ENCODE measurements at places on chromosomes 5 and 9.

- DNase-seq, result no peak
Observed at GRCh38 chr5:57937501-57938173, 455.0 kb upstream of the ACTBL2 start.

DNA sequence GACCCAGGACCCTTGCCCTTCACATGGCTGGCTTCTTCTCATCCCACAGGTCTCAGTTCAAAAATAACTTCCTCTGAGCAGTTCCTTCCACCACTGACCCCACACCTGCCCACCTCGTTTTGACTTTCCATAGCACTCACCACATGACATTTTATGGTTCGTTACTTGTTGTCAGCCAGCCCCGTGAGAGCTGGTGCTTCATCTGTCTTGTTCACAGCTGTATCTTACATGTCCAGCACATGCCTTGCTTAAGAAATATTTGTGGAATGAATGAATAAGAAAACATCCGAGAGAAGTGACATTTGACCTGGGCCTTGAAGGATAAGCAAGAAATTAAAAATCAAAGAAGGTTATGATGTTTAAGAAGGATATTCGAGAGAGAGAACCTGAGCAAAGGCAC is 193.9 kb downstream of the RFK start:
- DNase-seq, result no peak

- DNase-seq, result no peak
Observed at GRCh38 chr9:27209034-27209433, 87.9 kb downstream of the EQTN start.

- DNase-seq, result no peak
Observed at GRCh38 chr9:70133253-70134208, 89.9 kb downstream of the MAMDC2 start.

DNA sequence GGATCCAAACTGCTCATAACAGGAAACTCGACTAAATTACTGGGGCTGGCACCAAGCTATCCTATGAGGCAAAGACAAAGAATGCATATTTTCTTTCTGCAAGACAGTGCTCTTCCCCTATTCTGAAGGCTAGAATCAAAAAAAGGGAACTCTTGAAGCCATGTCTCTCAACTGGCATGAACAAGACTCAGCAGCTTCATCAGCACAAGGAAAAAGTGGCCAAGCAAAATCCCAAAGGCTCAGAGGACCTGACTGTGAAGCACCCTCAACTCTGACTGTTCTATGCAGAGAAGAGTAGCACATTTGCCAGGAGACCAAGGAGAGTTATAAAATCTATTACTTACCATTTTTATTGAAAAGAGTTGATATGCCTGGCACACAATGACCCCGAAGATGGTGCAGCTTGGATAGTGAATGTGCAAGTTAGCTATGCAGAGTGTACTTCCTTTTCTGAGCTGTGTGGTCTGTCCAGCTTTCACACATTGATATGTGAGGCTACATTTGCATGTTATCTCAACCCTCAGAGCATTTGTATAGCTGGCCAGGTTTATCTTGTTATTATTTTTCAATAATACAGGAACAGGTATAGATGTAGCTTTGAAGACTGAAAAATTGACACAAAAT is 51.0 kb upstream of the FYB1 start:
- no peak for DNase-seq

GRCh38 chr9:91382298-91382697 is 20.6 kb upstream of the AUH start:
- no peak for DNase-seq

- DNase-seq, result no peak
Observed at GRCh38 chr5:80231243-80231642, 24.6 kb downstream of the SERINC5 start.

GRCh38 chr9:83715794-83716193 is 8.0 kb upstream of the UBQLN1 start:
- no peak for DNase-seq
